ENCODE measurements at places on chromosomes 11 and 22. TPM values are rescaled to one million over a fixed set of nuclear protein-coding genes. Genes with fewer than 3 reads are reported as not detected.

CCDC81 gene
- 0.22 TPM for polyA plus RNA-seq

GRCh38 chr11:68763181-68763721 lies 11.9 kb upstream of the TESMIN start:
- DNase-seq, result no peak

DNA sequence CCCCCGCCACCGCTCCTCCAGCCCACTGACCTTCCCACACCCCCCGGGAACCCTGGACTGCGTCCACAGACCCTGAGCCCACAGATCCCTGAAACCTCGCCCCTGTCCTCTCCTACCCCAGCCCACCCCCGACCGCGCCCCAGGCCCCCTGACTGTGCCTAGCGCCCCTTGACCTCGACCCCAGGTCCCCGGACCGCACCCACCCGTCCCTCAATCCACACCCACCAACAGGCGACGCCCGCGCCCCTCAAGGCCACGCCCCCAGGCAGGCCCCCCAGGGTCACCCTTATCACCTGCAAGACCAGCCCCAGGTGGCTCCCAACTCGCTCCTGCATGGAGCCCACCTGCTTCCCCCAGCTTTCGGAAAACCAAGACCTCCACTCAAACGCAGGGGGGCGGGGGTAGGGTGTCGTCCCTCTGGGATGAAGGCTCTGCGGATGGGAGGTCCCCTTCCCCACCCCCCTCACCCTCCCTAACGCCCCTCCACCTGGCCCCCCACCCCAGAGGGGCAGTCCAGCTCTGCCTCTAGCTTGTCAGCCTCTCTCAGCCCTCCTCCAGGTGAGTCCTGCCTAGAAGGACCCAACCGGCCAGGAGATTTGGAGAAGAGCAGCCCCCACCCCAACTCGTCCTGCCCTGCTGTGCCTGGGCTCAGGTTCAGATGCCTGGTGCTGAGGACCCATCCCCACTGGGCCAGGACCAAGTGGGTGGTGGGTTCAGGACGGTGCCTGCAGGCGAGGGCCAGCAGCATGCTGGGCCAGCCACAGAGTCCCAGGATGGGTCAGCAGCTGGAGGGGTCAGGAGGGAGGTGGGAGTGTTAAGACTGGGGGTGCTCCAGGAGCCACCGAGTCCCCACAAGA lies 3.1 kb upstream of the IL17REL start:
- no peak for DNase-seq

- DNase-seq, result no peak
These were observed 13.6 kb downstream of the CTTN start for GRCh38 chr11:70411713-70412452.

GRCh38 chr11:85685820-85686459 lies at the start of gene CCDC89:
TSS of gene CCDC89 (minus strand) at chr11:85686195. CDS start at chr11:85686130, 65 bp downstream.
- DNase-seq, result peak; percentile 60

GRCh38 chr11:104095791-104096190 lies 59.4 kb downstream of the DDI1 start:
- DNase-seq, result peak; percentile 17

DNA sequence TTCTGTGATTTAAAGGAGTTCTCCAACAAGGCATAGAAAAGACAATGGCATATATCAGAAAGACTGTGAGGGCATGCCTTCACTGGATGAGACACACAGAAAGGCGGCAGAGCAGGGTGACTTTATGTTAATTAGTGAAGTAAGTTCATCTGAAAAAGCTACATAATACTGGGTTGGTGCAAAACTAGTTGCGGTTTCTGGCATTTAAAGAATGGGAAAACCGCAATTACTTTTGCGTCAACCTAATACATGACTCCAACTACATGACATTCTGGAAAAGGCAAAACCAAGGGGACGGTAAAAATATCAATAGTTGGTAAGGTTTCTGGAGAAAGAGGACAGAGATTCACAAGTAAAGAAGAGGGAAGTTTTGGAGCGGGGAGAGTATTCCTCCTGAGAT lies 5.1 kb downstream of the RFPL1 start:
- no peak for DNase-seq

GRCh38 chr11:81647374-81647773 lies 1086.3 kb downstream of the FAM181B start:
- DNase-seq, result peak; percentile 13

DNA sequence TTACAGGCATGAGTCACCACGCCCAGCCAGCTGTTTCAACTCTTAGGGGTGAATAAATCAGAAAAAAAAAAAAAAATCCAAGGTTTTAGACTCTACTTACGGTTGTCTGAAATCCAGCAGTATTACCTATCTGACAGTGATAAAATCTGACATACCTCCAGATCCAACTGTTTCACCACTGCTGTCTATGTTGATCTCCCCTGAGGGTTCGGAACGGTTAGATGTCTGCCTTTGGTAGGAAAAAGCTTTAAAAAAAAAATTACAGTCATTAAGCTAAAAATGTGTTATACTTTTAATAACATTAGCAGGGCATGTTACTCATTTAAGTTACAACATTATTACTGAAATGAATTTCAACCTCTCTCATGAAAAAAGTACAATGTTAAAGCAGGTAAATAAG lies 21.1 kb downstream of the NCAPD3 start:
- DNase-seq, result no peak

DNA sequence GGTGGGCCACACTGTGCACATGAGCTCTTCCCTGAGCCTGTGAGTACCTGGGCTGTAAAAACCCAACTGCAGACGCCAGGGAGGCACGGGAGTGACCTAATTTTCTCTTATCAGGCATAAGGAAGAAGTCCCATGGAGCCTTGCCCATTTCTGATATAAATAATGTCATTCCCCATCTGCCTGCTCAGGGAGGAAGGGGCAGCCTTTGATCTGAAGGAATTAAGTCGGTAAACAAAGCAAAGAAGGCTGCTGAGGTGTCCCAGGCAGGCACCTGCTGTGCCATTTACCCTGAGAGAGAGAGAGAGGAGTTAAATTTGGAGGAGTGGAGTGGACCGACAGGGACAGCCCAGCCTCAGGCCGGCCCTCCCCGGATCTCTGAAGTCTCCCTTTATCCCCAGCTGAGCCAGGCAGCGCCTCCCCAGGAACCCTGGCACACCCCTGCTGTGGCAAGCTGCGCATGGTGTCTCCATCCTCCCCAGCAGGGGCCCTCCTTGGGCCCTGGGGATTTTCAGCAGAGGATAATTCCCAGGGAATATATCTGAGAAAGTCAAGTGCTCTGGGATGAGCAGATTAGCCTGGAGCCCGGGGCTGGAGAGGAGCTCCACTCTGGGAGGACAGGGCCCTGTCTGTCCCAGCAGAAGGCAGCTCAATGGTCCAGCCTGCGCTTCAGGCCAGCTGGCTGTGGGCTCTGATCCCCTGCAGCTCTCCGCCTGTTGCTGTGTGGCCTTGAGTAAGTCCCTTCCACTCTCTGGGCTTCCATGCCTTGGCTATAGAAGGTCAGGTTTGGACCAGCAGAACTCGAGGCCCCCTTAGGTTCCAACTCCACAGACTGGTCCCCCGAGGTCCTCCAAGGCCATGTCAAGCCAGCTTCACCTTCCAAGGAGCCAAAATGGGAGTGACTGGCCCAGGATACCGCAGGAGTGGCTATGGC lies 17.5 kb upstream of the CABP7 start:
- peak; percentile 67 for DNase-seq

Measured in brain (organoid and tissue), 16 donors.